ENCODE measurements at places on chromosomes 16 and 17.

DNA sequence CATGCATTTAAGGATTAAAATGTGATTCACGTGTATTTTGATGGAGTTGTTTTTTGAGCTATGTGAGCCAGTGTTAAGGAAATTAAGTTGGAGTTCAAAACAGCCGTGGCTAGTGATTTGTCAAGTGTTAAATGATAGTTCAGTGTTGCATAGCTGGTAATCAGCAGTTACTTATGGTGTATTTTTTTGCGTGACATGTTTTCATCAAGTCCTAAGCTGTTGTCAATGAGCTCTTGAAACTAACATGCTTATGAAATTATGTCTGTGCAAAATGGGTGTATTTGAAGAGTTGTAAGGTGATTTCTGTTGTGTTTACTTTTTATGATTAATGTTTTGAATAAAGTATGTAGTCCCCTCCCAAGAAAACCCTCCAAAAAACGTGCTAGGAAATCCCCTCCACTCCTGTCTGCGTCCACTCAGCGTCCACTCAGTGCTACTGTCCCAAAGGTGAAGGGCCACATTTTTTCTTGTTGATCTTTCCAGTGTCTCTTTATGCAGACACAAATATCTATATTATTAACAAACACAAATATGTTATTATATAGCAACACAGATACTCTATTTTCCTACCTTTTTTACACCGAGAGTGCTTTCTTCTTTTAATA, 30.0 kb downstream of the USP10 start:
- no peak for DNase-seq

DNA sequence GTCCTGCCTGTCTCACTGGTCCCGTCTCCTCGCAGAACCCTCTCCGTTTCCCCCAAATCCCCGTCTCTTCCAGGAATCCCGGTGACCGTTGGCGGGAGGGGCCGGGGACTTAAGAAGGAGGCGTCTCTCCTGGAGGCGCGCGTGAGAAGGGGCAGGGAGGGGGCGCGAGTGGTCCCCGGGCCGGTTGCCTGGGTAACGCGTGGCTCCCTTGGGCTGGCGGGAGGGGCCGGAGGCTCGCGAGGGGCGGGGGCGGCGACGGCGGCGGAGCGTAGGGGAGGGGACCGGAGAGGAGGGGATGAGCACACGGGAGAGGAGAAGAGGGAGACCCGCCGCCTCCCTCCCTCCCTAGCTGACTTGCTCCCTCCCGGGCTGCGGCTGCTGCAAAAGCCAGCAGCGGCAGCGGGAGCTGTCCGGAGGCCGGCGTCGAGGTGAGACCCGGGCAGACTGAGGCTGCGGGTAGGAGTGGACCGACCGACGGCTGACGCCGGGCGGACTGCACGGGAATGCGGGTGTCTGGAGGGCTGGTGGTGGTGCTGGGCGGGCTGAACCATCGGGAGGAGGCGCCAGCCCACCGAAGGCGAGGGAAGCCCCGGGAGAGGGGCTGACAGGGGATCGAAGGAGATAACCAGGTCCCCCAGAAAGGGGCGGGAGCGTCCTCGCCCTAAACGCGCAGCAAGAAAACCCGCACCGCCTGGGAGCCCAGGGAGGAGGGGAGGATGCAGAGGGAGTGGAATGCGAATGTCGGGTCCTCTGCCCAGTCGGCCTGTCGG, at the start of gene PRRT2:
Gene PRRT2, plus strand, starts transcription at position 298 of the 770 bp plus-strand sequence. CDS start 862 bp downstream, outside the sequence.
- no peak for DNase-seq

DNA sequence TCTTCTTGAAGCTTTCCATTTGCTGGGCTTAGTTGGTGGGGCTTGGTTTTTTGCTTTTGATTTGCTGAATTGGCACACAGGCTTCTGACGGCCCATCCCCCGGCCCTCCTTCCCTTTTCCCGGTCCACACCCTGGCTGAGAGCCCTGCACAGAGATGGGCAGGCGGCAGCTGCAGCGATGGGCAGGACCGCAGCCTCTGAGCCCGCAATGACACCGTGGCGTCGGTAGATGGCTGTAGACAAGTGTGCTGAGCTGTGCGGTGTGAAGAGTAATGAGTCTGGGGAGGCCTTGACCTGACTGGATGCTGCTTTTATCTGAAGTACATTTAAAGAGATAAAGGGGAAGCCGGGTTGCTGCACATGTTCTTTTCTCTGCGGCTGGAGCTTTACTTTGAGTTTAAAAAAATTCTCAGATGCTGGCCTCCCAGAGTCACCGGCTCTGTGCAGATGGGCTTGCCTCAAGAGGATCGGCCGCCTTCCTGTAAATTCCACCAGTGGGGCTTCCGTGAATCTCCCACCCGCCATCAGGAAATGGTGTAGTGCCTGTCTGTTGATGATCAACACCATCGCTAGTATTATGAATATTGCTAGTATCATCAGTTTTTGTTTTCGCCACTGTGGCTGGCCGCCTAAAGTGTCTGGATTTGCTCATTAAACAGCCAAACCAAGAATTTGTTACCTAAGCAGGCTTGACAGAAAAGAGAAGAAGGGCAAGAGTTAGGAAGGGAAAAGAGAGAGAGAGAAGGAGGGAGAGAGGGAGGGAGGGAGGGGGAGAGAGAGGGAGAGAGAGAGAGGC, 245.6 kb upstream of the RBFOX1 start:
- no peak for DNase-seq

DNA sequence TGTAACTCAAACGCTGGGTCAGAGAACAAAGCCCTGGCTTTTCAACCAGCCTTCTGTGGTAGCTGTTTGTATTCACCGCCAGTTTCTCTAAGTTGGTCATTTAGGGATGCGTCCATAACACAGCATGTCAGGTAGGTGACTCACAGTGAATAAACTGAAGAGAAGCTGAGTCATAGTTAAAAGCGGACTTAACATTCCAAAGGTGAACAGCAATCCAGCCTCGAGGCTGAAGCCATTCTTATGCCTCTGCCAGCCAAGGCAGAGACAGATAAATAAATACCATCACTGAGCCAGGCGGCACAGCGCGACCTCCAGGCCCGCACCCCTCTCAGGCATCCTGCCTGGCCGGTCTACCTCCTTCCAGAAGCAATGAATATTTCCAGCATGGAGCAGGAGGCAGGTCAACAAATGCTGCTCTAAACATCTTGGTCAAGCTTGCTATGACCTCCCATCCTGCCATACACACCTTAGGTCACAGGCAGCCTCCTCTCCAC, 12.4 kb upstream of the CACNG4 start:
- no peak for DNase-seq

DNA sequence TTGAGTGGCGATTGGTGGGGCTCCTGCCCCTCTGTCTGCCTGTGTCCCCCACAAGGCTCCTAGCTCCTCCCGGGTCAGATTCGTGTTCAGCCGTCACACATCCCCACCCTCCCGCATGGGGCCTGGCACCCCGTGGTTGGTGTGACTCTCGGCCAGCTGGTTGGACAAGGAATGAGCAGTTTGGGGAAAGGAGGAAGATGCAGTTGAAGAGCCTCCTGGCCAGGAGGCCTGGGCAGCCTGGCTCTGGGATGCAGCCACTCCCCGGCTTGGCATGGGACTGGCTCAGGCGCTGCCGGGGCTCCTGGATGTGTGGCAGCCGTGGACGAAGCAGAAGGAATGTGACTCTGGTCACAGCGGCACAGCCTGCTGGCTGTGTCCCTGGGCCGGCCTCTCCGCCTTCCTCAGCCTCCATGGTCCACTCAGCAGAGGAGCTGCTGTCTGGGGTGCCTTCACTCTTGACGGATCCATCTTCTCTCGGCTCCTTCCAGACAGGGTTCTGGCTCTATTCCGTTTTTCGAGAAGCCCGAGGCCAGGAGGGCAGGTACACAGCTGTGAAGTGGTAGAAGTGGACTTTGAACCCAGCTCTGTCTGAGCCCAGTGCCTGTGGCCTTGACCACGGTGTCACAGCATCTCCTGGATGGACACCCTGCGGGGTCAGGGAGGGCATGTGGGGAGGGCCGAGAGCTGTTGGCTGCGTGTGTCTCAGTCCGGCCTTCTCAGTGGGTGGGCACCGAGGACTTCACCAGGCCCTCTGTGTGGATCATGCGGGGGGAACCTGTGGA, 2.1 kb downstream of the TRAF7 start:
- no peak for DNase-seq
